Glomerular endothelial cell (primary cell): ENCODE measurements at places on chromosomes 3 and 15. TPM values are rescaled to one million over a fixed set of nuclear protein-coding genes. Genes with fewer than 3 reads are reported as not detected.

DNA sequence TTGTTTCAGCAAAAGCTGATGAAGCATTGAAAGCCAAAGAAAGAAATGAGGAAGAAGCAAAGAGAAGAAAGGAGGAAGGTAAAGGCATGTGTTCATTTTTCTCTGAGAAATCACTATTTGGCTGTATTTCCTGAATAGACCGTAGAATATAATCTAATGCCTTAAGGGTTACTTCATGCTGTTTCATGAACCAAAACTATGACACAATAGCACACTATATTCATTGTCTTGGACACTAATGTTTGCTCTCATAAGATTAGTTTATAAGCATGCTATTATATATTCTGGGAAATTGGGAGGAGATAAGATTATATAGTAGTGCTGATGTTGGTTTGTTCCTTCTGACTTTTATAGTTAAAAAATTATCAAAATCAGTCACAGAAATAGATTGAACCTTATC lies 110.1 kb upstream of the MLF1 start:
- DNase-seq = no peak

- no peak for DNase-seq
These were observed 687 bp downstream of the GPR176 start for GRCh38 chr15:39919411-39919747.

DNA sequence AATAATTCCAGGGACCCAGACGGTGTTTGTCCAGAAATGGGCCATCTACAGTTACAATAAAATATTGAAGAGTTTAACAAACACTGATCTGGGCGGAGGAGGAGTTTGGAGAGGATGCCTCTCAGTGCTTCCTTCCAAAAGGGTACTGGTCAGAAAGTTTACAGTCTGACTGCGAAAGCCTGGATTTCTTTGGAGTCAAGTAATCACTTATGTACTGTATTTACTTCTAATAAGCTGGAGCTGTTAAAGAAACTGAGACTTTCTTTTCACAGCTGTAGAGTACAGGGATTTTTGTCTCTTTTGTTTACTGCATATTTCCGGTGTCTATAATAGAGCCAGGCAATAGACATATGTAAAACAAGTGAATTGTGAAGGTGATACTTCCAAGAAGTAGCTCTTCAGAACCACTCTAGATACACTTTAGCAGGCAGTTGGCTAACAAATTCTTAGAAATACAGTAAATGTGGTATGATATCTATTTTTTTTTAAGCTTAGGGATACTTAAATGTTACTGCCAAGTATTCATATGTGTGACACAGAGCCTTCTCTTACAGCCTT lies 22.1 kb upstream of the NEO1 start:
- no peak for DNase-seq

GRCh38 chr3:26365706-26366105 lies 256.9 kb upstream of the LRRC3B start:
- DNase-seq = no peak

GRCh38 chr3:127688416-127689265 lies 15.9 kb downstream of the ABTB1 start:
- no peak for DNase-seq

DNA sequence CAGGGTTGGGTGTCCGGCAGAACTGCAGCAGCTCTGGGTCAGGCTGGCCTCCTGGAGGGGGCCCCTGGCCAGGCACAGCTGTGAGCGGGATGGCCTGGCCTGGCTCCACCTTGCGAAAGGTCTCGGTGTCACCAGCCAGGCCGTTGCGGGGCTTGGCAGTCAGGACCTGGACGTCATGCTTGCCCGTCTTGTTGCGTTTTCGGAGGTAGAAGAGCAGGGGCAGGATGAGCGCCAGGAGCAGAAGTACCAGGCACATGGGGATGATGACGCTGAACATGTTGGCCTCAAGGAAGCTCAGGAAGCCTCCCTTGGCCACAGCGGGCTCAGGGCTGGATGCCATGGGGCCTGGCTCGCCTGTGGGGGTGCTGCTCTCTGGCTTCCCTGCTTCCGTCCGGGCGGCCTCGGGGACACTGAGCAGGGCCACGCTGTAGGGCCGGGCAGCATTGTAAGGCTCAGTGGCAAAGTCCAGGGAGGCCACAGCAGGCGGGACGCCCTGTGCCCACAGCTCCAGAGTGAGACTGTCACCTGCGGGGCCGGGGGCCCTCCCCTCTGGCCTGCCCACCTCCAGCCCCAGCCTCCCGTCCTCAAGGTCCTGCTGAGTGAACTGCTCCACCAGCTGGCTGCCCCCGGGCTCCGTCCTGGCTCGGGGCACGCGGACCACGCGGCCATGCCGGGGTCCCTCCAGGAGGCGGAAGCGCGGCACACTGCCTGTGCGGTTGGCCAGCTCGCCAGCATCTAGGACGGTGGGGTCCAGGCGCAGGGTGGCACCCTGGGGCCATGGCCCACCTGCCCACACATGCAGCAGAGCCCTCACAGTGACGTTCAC lies 28.1 kb downstream of the SNX33 start:
- DNase-seq = no peak

- no peak for DNase-seq
These were observed 37.6 kb upstream of the SLC9A9 start for GRCh38 chr3:143885780-143886427.

DNA sequence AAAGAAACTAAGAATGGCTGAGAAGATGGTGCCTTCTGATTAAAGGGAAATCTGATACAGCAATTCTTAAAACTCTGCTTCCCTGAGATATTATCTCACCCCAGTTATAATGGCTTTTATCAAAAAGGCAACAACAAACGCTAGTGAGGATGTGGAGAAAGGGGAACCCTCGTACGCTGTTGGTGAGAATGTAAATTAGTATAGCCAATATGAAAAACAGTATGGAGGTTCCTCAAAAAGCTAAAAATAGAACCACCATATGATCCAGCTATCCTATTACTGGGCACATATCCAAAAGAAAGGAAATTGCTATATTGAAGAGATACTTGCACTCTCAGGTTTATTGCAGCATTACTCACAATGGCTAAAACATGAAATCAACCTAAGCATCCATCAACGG lies 65.1 kb downstream of the GOLIM4 start:
- no peak for DNase-seq

DNA sequence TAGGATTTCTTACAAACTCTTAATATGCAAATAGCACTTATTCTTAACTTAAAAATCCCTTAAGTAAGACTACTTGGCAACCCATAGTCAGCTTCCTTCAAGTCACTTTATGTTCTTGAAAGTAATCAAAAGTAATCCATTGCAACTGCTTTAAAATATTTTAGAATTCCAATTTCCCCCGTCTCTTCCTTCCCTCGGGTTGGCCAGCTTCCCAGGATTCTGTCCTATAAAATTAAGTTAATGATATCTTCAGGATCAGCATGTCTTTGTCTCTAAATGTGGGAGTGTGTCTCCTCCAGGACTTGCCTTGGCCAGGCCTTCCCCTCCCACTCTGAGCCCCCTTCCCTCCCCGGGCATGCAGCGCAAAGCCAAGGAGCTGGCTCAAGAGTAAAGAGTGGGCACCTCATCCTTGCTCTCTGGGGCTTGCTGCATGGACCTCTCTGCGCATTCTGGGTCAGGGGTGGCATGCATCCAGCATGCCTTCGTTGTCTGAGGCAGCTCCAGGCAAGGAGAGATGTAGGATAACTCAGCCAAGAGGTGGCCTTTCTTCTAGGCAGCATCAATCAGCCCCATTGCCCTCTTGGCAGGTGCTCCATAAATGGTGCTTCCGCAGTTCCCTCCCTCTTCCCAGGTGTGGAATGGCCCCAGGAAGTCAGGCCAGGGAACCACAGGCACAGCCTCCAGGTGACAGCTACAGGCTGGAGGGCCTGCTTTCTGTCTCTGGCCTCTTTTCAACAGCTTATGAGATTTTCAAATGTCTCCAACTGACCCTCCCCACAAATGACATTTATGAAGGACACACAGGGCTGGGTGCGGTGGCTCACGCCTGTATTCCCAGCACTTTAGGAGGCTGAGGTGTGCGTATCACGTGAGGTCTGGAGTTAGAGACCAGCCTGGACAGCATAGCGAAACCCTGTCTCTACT lies 108.7 kb upstream of the ALDH1A3 start:
- DNase-seq = no peak

DNA sequence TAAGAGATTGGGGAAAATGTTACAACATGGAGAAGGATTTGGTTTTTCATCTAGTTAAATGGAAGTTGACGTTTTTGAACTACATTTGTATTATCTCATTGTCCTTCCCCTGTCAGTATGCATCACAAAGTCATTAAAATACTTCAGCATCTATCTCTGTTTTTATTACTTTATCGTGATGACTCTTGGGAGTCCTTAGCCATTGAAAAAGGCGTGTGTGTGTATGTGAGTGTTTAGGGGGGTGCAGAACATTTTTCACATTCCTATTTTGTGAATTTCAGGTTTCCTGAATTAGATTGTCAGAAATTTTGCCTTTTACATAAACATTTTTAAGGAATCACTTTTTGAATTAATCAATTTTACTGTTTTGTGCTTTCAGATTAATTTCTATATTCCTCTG lies 360.6 kb upstream of the SGO1 start:
- DNase-seq = no peak

DNA sequence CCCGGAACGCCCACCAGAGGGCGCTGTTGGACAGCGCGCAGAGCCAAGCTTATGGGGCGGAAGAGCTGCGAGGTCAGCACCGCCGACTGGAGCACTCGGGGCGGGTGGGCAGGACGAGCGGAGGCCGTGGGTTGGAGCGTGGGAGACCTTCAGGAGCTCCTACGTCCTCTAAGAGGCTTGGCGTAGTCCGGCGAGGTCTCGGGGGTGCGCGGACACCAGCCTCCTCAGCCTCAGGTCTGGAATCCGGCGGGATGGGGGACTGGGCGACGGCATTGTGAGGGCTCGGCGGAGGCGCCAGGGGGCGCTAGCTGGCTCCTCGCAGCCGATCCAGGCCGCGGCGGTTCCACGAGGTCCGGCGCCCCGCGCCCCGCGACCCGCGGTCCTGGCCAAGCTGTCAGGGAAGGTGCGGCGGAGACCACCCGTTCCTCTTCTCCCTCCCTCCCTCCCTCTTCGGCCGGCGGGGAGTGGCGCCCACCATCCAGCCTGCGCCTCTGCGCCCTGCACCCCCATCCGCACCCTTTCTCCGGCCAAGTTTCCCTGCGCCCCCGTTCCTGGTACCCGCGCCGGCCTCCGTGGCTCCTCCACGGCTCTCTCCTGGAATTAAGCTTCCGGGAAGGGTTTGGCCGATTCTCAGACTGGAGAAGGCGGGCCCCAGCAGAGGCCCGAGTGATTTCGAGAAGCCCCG lies 24.3 kb upstream of the POLG start:
- DNase-seq = no peak

GRCh38 chr3:112001526-112001925 lies 2.8 kb downstream of the TAGLN3 start:
- DNase-seq = no peak

DNA sequence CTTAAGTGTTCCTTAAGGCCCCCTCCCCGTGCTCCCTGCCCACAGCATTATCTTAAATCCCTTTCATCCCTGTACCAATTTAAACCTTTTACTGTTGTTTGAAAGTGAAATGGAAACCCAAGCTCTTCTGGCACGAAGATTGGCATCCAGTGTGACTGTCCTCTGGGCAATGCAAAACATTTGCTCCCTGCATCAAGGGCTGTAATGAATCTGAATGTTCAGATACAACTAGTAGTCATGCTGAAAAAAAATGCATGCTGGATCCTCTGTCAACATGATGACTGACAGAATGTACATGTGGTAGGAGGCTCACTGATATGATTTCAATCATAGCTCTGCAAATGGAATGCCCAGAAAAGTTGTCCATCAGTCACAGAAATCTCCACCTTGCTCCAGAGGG lies 8.1 kb upstream of the CDIN1 start:
- DNase-seq = no peak

DNA sequence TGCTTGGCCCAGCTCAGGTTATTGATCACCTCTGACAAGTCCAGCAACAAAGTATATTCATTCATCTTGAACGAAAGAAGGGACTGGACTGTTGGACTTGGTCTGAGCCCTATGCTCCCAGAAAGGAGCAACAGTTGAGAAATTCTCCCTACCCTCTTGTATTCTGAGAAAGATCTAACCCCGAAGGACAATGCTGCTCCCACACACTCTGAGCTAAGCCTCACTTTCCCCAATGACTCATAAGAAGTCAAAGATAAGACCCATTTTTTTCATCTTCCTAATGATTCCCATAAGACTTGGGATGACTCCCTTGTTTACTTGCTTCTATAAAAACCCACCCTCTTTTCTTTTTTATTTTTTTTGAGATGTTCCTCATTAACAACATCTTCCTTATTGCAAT lies 549.4 kb upstream of the MDFIC2 start:
- no peak for DNase-seq

The KLF13 gene
- 41.2 and 52.9 TPM in 2 replicates for total RNA-seq

The PSTPIP1 gene
- not detected in 2 replicates for total RNA-seq

The NME9 gene
- total RNA-seq = not detected in 2 replicates

The KIF7 gene
- 5.1 and 10.4 TPM in 2 replicates for total RNA-seq
